ENCODE measurements at places on chromosomes 7 and 10. TPM values are rescaled to one million over a fixed set of nuclear protein-coding genes. Genes with fewer than 3 reads are reported as not detected.
A peak's percentile ranks its signal among the peaks of the same experiment; 100 is the strongest.

TUBB8 gene
- total RNA-seq = not detected

- H3K36me3 ChIP-seq = no peaks in the 10 kb centered on the region
- H3K4me3 ChIP-seq = no peak overlapping the region
- peak; percentile 74 for DNase-seq
- no peaks in the 10 kb centered on the region for H3K27me3 ChIP-seq
- no peak overlapping the region for H3K27ac ChIP-seq
Observed at GRCh38 chr7:94289071-94289470, 105.6 kb upstream of the COL1A2 start.

DNA sequence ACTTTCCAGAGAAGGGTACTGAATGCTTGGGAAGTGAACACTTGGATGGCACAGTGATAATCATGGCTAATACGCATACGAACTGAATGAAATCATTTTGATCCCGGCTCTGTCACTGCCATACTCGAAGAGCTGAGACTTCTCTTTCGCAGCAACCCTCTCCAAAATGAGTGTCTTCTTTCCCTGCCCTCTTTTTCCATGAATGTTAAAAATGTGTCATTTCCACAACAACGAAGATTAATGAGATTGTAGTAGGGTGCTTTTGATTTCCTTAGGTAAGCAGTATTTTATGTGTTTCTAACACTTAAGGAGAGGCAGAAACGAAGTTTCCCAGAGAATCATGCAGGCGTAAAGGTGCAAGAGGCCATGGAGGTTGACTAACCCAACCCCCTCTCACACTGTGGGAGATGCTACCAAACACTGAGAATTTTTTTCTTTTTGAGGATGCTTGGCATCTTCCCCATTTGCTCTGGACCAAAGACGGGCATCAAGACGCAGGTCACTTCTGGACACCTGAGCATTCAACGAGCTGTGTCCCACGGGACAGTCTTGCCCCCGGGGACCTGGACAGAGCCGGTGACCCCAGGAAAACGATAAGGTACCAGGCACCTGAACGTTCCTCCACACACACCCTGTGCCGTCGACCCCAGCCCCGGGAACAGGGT lies 823 bp downstream of the COPG2 start:
- H3K4me3 ChIP-seq = peak overlapping the region; percentile 91
- peak; percentile 10 for DNase-seq
- no peaks in the 10 kb centered on the region for H3K36me3 ChIP-seq
- no peaks in the 10 kb centered on the region for H3K27me3 ChIP-seq
- no peaks in the 10 kb centered on the region for H3K4me1 ChIP-seq
- H3K27ac ChIP-seq = no peak overlapping the region

DNA sequence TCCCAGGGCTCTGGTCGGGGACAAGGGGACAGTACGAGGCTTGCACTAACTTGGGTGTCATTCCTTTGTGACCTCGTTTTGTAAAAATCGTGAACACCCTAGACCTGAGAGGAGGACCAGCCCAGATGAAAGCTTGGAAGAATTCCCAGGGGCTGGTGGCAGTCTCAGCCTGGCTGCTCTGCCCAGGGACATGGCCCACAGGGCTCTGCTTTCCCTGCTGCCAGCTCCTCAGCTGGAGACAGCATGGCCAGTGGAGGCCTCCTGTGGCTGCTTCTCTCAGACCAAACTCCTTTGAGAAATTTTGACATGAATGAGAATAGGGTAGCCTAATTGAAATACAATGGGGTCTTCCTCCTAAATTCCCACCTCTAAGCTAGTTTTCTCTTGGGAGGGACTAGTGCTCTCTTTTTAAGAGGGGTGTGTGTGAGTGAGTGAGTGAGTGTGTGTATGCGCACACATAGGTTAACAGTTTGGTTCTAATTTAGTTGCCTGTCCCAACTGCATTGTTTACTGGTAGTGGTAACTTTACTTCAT lies 140.3 kb upstream of the EFCAB10 start:
- H3K4me1 ChIP-seq = peaks cover 16% of the 10 kb centered on the region
- H3K27ac ChIP-seq = no peak overlapping the region
- no peak overlapping the region for H3K4me3 ChIP-seq
- H3K36me3 ChIP-seq = no peaks in the 10 kb centered on the region
- H3K27me3 ChIP-seq = no peaks in the 10 kb centered on the region

DNA sequence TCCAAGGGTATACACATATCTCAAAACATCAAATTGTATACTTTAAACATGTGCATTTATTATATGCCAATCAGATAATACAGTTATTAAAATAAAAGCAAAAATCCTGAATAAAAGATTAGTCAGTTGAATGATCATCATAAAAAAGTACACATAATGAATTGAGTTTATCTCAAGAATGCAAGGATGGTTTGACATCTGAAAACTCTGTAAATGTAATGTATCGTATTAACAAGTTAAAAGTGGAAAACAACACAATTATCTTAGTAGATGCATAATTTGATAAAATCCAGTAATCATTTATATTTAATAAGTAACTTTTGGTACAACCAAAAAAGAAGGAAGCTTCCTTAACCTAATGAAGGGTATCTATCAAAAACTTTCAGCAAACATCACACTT lies 86.6 kb downstream of the COL28A1 start:
- no peak overlapping the region for H3K4me3 ChIP-seq
- no peaks in the 10 kb centered on the region for H3K27me3 ChIP-seq
- no peaks in the 10 kb centered on the region for H3K4me1 ChIP-seq
- no peaks in the 10 kb centered on the region for H3K36me3 ChIP-seq

DNA sequence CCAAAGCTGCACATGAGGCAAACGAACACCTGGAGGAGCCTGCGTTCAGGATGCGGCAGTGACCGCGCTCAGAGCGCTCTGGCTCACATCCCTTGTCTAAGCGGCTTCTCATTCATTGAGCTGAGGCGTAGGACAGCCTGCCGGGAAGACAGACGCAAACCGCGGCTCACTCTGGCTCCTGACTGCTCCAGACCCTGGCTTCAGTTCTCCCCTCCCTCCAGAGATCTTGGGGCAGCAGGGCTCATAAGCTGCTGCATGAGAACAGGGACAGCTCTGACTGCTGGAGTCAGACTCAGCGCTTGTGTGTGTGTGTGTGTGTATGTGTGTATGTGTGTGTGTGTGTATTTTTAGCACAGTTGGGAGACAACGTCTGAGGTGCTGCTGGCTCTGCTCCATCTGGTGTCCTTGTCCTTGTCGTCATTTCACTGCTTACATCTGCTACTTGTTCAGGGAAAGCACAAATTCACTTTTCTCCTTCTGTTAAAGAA lies 15.8 kb upstream of the LYZL2 start:
- H3K27me3 ChIP-seq = no peaks in the 10 kb centered on the region
- H3K36me3 ChIP-seq = no peaks in the 10 kb centered on the region
- no peak overlapping the region for H3K27ac ChIP-seq

DNA sequence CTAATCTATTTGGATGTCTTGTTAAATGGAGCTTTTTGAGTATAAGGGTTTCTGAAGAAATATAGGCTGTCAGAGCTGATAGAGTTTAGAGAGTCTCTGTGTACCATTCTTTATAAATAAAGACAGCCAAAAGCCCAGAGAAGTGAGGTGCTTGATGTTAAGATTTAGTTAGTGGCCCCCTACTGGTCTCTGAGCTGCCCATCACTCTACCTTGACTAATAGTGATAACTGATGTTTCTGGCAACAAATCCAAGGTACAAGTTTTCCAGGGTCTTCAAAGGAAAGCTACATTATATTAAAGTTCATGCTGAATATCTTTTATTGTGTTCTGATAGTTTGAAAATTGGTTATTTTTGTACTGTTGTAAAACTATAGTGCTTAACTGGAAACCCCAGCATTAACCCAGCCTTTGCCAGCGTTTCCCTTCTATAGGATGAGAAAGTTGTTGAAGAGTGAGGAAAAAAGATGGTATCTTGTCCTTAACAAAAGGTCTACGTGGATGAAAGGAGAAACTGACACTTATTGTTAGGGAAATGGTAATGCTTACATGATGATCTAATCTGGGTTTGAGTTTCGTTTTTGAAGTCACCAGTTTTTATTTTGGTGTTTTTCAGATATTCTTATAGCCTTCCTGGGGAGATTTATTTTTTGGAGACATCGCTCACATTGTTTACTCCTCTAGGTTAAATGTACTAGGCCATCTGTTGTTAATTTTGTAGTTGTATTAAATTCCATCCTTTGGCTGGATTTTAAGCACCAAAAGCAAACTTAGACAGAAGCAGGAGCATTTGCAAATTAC lies 79.0 kb downstream of the AUTS2 start:
- H3K27me3 ChIP-seq = no peaks in the 10 kb centered on the region
- H3K27ac ChIP-seq = no peak overlapping the region
- peaks cover 5% of the 10 kb centered on the region for H3K4me1 ChIP-seq
- H3K36me3 ChIP-seq = no peaks in the 10 kb centered on the region
- H3K4me3 ChIP-seq = no peak overlapping the region
- DNase-seq = no peak

DNA sequence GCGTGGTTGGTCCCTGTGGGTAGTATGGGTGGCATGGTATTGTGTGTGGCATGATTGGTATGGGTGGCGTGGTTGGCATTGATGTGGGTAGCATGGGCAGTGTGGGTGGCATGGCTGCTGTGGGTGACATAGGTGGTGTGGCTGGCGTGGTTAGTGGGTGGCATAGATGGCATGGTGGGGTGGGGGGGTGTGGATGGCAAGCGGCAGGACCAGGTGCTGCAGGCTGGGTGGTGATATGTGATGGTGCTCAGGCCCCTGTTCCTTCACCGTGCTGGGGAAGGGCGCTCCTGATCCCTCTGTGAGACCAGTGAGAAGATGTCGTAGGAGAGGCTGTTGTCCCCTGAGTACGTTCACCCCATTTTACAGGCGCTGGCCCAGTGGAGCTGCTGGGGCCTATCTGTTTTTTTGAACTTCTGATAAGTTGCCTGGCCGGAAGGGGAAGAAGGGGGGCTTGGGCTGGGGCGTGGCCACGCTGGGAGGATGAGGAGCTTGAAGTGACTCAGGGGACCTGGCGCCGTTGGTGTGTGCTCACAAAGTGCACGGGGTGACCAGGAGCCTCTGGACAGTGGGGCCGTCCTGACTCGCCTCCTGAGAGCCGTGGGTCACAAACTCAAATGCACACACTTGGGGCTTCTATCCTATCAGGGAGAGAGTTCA lies 17.5 kb downstream of the INPP5A start:
- no peak overlapping the region for H3K27ac ChIP-seq
- H3K4me3 ChIP-seq = no peak overlapping the region
- H3K4me1 ChIP-seq = peaks cover 6% of the 10 kb centered on the region
- no peaks in the 10 kb centered on the region for H3K36me3 ChIP-seq
- H3K27me3 ChIP-seq = no peaks in the 10 kb centered on the region
- DNase-seq = peak; percentile 18

GRCh38 chr7:130435311-130435854 lies 5.4 kb downstream of the CEP41 start:
- peaks cover 13% of the 10 kb centered on the region for H3K4me1 ChIP-seq
- H3K27me3 ChIP-seq = no peaks in the 10 kb centered on the region
- no peaks in the 10 kb centered on the region for H3K36me3 ChIP-seq
- no peak for DNase-seq
- no peak overlapping the region for H3K4me3 ChIP-seq

PLAU gene
- total RNA-seq = 1.6 TPM

- no peak overlapping the region for H3K4me3 ChIP-seq
- peak; percentile 24 for DNase-seq
- H3K4me1 ChIP-seq = peaks cover 39% of the 10 kb centered on the region
- no peak overlapping the region for H3K27ac ChIP-seq
Observed at GRCh38 chr10:24706479-24707118, 17.1 kb downstream of the ARHGAP21 start.

DNA sequence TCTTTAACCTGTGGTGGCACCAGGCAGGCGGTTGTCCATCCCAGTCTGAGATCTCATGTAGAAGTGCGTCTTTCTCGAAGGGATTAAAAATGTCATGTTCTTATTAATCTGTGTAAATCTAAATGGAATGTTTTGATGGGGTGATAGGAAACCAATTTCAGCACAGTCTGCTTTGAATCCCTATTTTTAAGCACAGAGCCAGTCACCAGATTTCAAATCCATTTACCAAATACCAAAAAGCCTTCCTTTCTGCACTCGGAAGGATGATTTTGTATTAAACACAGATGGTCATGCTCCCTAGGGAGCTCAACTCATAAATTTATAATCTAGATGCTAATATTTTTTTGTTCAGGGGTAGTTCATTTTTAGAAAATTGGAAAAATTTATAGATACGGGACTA lies 160.6 kb upstream of the AOAH start:
- no peaks in the 10 kb centered on the region for H3K27me3 ChIP-seq
- H3K27ac ChIP-seq = no peak overlapping the region
- no peaks in the 10 kb centered on the region for H3K36me3 ChIP-seq
- DNase-seq = no peak

WEE2 gene
- not detected for total RNA-seq

DNA sequence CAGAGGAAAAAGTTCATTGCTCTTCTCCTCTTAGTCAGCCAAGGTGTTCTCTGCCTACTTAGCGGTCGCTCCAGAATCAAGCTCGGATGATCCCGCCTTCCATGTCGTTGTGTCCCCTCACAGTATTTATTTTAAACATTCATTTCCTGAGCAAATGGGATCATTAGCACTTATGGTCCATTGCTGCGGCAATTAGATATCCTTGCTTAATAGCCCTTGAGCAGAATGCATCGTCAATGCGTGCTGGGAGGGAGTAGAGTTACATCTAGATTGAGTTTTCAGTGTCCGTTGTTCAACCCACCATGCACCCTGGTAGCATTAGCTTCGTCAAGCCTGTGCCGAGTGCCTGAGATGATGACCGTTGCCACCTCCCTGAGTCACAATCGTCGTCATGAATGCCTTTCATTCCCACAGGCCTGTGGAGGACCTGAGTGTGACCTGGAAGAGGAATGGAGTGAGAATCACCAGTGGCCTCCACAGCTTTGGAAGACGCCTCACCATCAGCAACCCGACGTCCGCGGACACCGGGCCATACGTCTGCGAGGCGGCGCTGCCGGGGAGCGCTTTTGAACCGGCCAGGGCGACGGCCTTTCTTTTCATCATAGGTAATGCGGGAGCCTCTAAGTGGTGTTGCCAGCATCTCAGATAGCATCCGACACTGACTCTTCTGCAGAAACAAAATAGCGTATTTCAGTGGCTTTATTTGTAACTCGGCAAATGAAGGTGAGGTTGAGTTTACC lies 650.4 kb downstream of the SDK1 start:
- H3K27me3 ChIP-seq = no peaks in the 10 kb centered on the region
- no peaks in the 10 kb centered on the region for H3K4me1 ChIP-seq
- no peak for DNase-seq
- no peak overlapping the region for H3K27ac ChIP-seq

DNA sequence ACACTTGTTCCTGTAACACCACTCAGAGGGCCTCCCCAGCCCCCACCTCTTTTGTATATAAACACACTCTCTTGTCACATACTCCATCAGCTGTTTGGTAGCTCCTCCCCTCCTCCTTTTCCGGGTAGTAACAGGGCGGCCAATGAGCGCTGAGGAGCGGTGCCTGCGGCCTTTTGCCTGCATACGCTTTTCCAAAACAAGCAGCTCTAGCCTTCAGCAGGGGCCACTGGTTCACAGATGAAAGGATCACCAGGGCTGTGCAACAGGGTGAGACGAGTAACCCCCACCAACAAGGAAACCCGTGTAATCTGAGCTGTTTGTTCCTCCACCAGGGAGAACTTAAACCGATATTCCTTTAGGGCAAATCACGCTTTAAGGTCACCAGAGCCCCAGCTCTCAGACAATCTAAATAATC lies 3.9 kb downstream of the UBE2H start:
- peaks cover 49% of the 10 kb centered on the region for H3K4me1 ChIP-seq
- peak overlapping the region; percentile 98 for H3K27ac ChIP-seq
- H3K27me3 ChIP-seq = no peaks in the 10 kb centered on the region
- peak; percentile 92 for DNase-seq
- H3K4me3 ChIP-seq = no peak overlapping the region

GRCh38 chr10:21506351-21506750 lies 19.1 kb downstream of the SKIDA1 start:
- no peak overlapping the region for H3K27ac ChIP-seq
- H3K27me3 ChIP-seq = no peaks in the 10 kb centered on the region
- DNase-seq = no peak
- H3K36me3 ChIP-seq = no peaks in the 10 kb centered on the region

RBP3 gene
- total RNA-seq = not detected

- H3K4me3 ChIP-seq = no peak overlapping the region
- no peak for DNase-seq
- no peaks in the 10 kb centered on the region for H3K27me3 ChIP-seq
- H3K4me1 ChIP-seq = peaks cover 15% of the 10 kb centered on the region
Observed at GRCh38 chr10:43417950-43418768, 9.2 kb upstream of the HNRNPF start.

PLEKHS1 gene
- 7.6 TPM for total RNA-seq

Data from body of pancreas (tissue), 4 donors.